ENCODE measurements at places on chromosomes 2 and 18.

GRCh38 chr18:63271148-63271547 lies 48.4 kb downstream of the BCL2 start:
- no peak for DNase-seq

- no peak for DNase-seq
Measured at GRCh38 chr2:189657867-189658266, 3.4 kb upstream of the ASNSD1 start.

DNA sequence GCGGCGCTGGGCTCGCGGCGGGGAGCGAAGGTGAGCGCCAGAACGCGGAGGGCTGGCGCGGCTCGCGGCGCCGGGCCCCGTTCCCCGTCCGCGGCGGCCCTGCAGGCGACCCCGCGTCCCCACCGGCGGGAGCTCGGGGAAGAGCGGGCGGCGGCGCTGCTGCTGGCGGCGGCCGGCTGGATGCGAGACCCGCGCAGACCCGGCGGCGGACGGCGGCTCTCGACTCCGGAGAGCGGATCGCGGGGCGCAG lies 213 bp downstream of the DOK6 start:
- no peak for DNase-seq

DNA sequence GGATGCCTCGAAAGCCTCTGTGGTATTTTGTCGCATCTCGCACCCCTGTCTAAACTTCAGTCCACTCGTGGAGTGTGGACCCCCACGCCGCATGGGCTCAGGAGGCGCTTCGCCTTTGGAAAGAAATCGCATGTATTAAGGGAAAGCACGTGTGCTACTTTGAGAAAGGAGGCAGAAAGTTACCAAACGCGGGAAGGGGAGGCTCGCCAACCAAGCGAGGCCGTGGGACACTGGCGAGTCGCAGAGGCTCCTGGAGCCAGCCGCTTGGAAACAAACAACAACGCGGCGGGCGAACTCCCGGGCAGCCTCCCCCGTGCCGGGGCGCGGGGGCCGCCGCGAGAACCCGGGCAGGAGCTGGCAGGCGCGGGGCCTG lies 455 bp upstream of the AGAP1 start:
- DNase-seq = no peak

GRCh38 chr2:39918886-39919285 lies 139.8 kb upstream of the THUMPD2 start:
- DNase-seq = no peak
